Activated naive CD4-positive, alpha-beta T cell treated with anti-CD3 and anti-CD28 coated beads, Interleukin-2, amount 50 U/mL, for 16 hours (primary cell): ENCODE measurements at places on chromosomes 6 and 20.
A peak's percentile ranks its signal among the peaks of the same experiment; 100 is the strongest.

DNA sequence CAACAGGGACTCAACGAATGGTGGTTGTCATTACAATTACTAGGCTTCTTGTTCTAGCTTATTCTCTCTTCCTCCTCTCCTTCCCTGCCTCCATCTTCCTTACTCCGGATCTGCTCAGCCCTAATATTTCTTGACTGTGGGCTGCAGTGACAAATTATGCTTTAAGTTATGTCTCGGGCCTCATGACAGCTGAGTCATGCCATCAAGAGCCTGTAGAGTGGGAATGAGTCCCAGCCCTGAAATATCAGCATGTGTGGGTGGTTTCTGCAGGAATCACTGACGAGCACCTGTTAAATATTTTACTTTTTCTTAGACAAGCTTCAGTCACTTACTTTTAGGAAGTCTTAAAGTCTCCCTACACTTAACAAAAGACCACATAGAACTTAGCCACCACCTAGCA lies 83.1 kb upstream of the CBLN4 start:
- no peak for DNase-seq

GRCh38 chr6:36577301-36577700 lies 16.9 kb upstream of the SRSF3 start:
- DNase-seq, result no peak

- no peak for DNase-seq
Observed at GRCh38 chr6:10586302-10586701, 65.2 kb downstream of the GCNT2 start.

GRCh38 chr6:14658030-14658429 lies 540.5 kb downstream of the CD83 start:
- DNase-seq, result no peak

GRCh38 chr20:52411611-52412010 lies 220.0 kb upstream of the ZFP64 start:
- no peak for DNase-seq

DNA sequence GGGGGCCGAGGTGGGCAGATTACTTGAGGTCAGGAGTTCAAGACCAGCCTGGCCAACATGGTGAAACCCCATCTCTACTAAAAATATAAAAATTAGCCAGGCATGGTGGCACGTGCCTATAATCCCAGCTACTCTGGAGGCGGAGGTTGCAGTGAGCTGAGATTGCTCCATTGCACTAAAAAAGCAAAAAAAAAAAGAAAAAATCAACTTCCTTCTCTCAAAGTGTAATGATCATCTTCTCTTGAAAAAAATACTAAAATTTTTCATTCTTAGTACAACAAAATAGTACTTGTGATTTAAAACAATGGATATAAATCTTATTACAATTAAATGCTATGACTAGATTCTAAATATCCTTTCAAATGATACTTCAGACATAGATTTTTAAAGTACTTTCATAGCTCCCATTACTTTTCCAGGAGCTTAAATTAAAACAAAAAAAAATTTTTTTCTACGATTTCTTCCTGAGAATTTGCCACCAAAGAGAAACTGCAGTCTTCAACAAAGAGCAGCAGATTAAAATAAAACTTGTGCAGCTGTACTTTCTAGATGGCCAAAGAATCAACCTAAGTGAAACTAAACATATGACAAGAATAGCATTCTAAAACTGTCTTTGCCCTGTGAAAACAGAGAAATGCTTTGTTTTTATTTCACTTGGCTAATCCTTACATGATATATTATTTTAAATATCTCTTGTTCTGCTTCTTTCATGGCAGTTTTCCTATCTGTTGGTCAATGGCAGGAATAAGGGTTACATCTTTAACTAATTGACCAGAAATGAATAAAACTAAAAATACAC lies 75.2 kb downstream of the MAP3K5 start:
- no peak for DNase-seq

DNA sequence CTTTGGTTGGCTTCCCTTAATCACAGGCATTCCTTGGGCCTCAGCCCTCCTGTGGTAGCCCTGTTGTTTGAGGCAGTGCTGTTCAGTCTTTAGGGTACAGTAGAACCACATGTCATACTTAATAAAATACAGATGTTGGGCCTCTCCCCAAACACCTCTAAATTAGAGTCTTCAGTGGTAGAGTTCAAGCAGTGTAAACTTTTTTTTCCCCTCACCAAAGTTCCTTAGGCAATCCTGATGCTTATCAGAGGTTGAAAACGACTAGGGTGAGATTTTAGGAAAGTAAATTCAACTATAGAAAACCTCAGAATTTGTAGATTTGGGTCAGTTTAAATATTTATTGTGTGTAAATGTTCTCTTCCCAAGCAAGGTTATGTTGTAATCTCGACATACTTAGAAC lies 44.6 kb downstream of the BLTP3A start:
- DNase-seq, result no peak

- DNase-seq, result no peak
Observed at GRCh38 chr6:109055771-109056235, 38.8 kb downstream of the SESN1 start.

DNA sequence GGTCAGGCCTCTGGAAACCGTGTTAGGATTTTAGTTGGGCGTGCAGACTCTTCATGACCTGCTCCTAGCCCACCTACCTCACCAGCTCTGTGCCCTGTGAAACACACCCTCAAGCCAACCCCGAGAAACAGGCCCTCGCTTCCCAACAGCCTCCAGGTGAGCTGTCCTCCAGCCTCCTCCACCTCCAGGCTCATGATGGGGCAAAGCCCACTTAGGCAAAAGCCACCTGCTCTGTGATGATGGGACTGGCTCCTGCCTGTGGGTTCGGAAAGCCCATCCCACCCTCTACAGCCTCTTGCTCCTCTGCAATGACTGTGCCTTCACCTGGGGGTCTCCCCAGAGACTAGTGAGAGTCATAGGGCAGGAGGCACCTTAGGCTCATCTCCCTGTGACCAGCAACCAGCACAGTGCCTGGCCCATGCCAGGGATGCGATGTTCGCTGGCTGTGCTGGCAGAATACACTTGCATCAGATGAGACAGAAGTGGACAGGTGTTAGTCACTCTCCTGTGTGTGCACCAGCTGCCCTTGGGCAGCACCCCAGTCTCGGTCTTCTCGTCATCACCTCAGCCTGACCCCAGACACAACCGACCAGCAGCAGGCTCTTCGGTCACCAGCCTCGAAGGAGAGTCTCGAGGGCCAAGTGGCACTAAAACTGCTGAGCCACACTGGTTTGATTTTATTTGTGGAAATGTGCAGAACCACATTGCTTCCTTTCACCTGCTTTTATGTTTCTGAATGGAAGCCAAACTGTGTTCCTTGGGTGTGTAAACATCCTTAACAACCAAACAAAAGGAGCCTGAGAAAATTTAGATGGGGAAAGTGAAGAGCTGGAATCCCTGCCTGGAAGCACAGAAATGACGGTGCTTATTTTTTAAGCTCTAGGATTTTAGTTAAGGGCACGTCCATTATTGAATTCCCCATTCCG lies 10.7 kb downstream of the PXDC1 start:
- DNase-seq, result no peak

- no peak for DNase-seq
Observed at GRCh38 chr20:33790566-33790965, 20.6 kb upstream of the CHMP4B start.

DNA sequence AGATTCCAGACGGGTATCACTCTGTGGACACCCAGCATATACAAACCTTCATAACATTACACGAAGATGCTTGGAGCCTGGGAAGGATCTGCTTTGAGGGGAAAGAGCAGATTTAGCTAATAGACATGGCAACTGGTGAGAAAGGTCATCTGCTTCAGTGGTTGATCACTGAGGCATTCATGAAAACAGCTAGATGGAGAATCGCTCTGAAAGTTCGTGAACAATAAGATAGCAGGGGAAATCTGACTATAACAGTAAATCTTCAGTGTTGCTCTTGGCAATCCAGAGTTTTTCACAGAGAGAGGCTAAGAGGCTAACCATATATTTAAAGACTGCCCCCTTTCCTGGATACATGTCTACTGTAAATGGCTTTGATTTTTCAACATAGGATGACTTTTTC lies 245.3 kb downstream of the FARS2 start:
- no peak for DNase-seq

- DNase-seq, result no peak
Observed at GRCh38 chr20:33789109-33789857, 21.9 kb upstream of the CHMP4B start.

GRCh38 chr6:255751-256083 lies 36.6 kb upstream of the DUSP22 start:
- DNase-seq, result no peak

DNA sequence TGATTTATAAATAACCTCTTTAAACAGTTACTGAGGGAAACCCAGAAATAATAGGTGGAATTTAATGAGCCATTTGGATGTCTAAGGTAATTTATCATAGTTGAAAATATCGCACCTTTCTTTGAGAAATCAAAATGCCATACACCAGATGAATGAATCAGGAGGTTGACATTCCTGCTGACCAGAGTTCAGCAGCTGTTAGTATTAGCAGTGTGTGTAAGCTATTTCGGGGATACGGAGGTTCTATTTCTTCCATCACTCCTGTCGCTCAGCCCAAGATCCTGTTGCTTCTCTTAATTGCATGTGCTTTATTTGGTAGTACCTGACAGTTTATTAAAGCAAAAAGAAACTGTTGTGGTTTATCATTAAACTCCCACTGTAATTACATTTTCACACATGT lies 67.1 kb downstream of the HDGFL1 start:
- DNase-seq, result no peak

DNA sequence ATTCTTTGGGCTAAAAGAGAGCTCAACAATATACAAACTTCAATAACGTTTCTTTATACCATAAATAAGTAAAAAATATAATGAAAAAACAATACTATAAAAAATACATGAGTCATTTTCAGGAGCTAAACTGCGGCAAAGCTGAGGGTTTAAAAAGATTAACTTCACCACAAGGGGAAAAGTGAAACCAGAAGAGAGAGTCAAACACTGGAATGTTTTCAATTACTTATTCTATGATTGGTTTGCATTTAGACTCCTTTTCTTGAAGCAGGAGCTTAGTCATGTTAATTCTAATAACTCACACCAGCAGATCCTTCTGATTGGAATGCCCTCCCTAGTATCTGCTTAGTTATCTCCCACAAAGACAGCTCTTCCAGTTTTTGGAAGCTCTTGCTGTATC lies 627.3 kb downstream of the UTRN start:
- no peak for DNase-seq

GRCh38 chr6:5135788-5136376 lies 50.7 kb downstream of the PPP1R3G start:
- peak; percentile 36 for DNase-seq

DNA sequence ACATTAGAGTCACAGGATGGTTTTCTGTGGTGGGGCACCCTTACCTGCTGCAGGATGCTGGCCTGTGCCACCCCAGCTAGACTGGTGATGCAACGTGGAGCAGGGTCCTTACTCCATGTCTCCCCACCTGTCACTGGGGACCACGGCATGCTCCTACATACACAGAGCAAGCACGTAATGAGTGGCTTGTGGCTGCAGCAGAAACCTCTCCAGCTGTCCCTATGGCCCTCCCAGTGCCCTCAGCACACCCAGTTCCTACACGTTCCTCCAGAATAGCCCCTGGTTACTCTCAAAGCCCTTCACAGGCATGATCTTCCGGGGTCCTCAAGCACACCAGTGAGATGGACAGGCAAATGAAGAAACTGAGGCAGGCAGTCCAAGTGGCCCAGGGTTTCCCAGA lies 3.2 kb upstream of the LSM14B start:
- no peak for DNase-seq

GRCh38 chr20:53448875-53449274 lies 144.8 kb downstream of the ZNF217 start:
- DNase-seq, result no peak

GRCh38 chr20:22339091-22339881 lies 245.1 kb downstream of the FOXA2 start:
- DNase-seq, result no peak

DNA sequence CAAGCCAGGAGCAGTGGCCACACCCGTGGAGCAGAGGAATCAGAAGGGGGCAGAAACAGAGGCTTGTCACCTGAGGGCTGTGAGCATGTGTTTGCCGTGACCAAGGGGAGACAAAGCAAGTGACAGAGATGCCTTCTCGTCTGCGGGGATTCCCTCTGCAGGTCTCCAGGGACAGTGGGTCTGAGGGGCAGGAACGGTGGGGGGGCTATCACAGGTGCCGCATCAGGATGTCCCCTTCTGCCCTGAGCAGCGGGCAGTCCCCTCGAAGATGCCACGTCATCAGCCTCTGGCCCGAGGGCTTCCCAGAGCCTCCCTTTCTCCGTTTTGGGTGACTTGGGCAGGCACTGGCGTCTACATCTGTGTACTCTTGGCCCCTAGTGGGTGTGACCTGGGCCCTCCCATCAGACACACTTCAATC lies 338.7 kb downstream of the PREX1 start:
- DNase-seq, result no peak

DNA sequence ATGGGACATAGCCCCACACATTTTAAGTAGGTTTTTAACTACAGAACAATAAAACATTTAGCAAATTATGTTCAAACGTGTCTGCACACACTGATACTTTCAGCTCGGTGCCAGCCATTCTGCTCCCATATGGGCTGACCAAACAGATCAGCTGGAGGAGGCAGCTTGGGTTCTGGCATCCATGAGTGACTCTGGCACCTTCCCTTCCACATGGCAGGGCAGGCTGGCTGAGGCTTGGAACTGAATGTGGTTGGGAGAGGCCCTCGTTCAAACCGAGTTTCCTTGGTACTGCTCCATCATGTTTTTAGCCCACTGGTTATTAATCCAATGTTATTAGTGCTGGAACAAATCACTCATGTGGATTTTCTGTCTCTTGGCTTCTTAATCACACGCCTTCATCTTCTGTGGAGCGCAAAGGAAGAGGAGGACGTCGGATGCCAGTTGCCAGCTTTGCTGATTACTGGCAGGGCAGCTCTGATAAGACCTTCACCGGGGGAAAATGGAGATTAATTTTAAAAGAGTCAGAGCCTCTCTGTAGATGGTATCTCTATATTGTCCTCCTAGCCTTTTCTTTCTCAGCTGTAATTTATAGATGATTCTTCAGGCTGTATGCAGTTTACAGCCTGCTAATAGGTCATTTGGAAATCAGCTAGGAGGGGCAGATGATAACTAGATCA lies 93.1 kb upstream of the TIAM2 start:
- no peak for DNase-seq

- no peak for DNase-seq
Observed at GRCh38 chr6:143679041-143679440, 1.3 kb downstream of the PHACTR2 start.

GRCh38 chr20:38156888-38157634 lies 8.0 kb downstream of the TGM2 start:
- DNase-seq, result no peak

GRCh38 chr20:30502670-30503069 lies 754.8 kb upstream of the DEFB115 start:
- no peak for DNase-seq

- no peak for DNase-seq
Observed at GRCh38 chr20:62381202-62381797, 5.6 kb upstream of the RPS21 start.

- DNase-seq, result no peak
Observed at GRCh38 chr20:63432577-63433325, 39.7 kb downstream of the KCNQ2 start.
